Astrocyte (in vitro differentiated cells and primary cell): ENCODE measurements at places on chromosomes 7 and 10. TPM values are rescaled to one million over a fixed set of nuclear protein-coding genes. Genes with fewer than 3 reads are reported as not detected.

- H3K27me3 ChIP-seq = no peaks in the 10 kb centered on the region
- H3K27ac ChIP-seq = no peak overlapping the region
- no peaks in the 10 kb centered on the region for H3K36me3 ChIP-seq
- no peak for DNase-seq
- H3K4me3 ChIP-seq = no peak overlapping the region
Observed at GRCh38 chr10:123399276-123399839, 245.2 kb downstream of the BUB3 start.

- H3K27me3 ChIP-seq = no peaks in the 10 kb centered on the region
- no peak overlapping the region for H3K4me3 ChIP-seq
- no peak for DNase-seq
Observed at GRCh38 chr10:78508955-78509748, 475.5 kb downstream of the RPS24 start.

The PRF1 gene
- 0.14 and 0.16 TPM in 2 replicates for total RNA-seq

The PDK4 gene
- total RNA-seq = 0.29 and 0.34 TPM in 2 replicates

The OPN1SW gene
- not detected in 2 replicates for total RNA-seq

GRCh38 chr7:114660126-114660486 lies 245.5 kb downstream of the FOXP2 start:
- H3K27ac ChIP-seq = no peak overlapping the region
- H3K36me3 ChIP-seq = no peaks in the 10 kb centered on the region
- H3K4me3 ChIP-seq = no peak overlapping the region
- H3K27me3 ChIP-seq = no peaks in the 10 kb centered on the region

The PPP3CB gene
- total RNA-seq = 29.2 and 30.8 TPM in 2 replicates
